HT-29 (cell line): ENCODE measurements at places on chromosomes 11 and 22. TPM values are rescaled to one million over a fixed set of nuclear protein-coding genes. Genes with fewer than 3 reads are reported as not detected.

The PVALB gene
- total RNA-seq: not detected in 2 replicates

The RIBC2 gene
- total RNA-seq: 3.5 and 6.4 TPM in 2 replicates

The C11orf52 gene
- total RNA-seq: 4.3 and 6.3 TPM in 2 replicates

The LRRC74B gene
- 0.13 TPM in 1 of 2 replicates, not detected in the other for total RNA-seq

The CEP126 gene
- total RNA-seq: 0.50 and 0.58 TPM in 2 replicates

The FOSL1 gene
- total RNA-seq: 123 and 140 TPM in 2 replicates

The SCGB1A1 gene
- total RNA-seq: not detected in 2 replicates

The TMPRSS6 gene
- not detected in 2 replicates for total RNA-seq

The BRSK2 gene
- 0.52 and 0.76 TPM in 2 replicates for total RNA-seq

The OR52I2 gene
- not detected in 2 replicates for total RNA-seq

The CD59 gene
- 90.3 and 115 TPM in 2 replicates for total RNA-seq

The SGSM1 gene
- total RNA-seq: 0.13 and 0.23 TPM in 2 replicates

The LMO1 gene
- total RNA-seq: not detected in 2 replicates

The MOGAT2 gene
- not detected in 2 replicates for total RNA-seq
